ENCODE measurements at places on chromosomes 4 and X.

DNA sequence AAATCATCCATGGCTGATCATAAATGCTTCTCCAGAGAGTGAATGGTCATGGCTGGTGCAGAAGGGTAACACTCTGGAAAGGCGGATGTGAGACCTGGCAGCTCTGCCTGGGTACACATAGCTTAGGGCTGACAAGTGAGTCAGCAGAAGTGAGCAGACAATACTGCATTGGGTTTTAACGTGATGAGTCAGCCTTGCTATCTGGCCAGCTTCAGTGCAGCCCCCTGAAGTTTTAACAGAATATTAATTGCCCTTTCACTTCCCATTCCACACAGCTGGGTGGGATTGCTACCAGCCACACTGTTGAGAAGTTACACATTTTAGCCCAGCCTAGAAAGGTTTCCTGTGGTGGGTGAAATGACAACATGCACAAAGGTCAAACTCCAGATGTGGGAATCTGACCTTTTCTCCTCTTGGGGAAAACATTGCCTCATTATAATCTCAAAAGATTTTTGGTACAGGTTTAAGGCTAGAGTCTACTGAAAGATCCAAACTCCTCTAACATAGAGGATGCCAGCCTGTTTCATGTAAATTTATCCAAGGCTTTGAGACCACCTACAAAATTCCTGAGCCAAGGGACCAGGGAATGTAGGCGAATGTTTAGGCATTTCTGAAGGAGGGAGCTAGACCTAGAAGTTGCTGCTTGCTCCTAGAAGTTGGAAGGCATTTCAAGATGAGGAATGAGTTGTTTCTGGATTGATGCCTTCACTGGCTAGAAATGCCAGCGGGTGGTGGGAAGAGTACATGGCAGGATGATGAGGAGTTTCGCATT is 230.3 kb upstream of the PGRMC2 start:
- DNase-seq: no peak

DNA sequence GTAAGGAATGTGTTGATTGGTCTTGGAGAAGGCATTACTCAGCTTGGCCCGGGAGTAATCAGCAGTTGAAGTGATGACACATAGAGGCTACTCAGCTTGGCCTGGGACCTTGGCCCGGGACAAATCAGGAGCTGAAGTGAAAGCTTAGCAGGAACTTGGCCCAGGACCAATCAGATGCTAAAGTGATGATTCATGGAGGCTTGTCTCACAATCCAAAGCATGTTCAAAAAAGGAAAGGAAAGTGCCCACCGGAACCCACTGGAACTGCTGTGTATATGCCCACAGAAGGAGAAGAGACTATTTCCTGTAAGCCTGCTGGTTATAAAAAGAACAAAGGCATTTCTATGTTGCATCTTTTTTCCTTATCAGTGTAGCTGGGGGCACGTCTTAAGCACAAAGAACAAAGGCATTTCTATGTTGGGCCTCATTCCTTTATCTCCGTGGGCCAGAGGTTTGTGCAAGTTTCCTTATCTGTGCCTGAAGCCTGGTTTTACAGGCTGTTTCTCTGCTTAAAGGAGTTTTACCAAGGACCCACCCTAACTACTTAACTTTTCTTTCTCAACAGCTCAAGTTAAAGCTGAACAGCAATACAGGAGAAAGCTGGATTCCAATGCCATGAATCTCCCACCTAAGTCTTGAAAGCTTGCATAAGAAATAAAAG is 1176.7 kb downstream of the NLGN4X start:
- peak; percentile 0 for DNase-seq

GRCh38 chrX:19745077-19745476 is 142.3 kb downstream of the SH3KBP1 start:
- DNase-seq: no peak

DNA sequence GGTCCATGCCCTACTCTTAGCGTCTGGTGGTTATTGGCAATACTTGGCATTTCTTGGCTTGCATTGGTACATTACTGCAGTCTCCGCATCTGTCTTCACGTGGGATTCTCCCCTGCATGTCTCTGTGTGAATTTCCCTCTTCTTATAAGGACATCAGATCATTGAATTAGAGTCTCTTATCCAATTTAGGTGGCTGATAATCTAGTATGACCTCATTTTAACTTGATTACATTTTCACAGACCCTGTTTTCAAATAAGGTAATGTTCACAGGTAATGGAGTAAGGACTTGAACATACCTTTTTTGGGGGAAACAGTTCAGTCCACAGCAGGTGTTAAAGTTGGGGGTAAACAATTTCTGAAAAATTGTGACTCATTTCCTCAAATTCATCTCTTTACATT is 16.6 kb downstream of the KIAA0232 start:
- no peak for DNase-seq

DNA sequence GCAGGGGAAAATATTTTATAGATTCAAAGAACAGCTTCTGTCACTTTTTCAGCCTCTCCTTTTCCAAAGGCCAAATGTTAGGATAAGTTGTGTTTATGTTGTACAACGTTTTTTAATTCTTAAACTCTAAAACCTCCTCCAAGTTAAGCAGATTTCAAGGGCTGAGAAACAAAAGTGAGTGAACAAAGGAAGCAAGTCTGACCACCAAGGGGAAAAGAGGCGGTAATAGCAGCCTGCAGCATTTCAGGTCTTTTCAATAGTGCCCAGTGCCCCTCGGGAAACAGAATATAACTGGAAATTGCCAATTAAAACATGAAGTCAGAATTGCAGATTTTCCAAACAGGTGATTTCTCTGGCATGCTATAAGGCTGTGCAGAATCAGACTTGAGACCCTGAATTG is 510.0 kb upstream of the HTR2C start:
- no peak for DNase-seq

GRCh38 chr4:36064117-36064516 is 180.2 kb downstream of the ARAP2 start:
- DNase-seq: no peak

GRCh38 chr4:31104577-31104976 is 384.4 kb downstream of the PCDH7 start:
- no peak for DNase-seq

GRCh38 chr4:170990989-170991589 is 822.1 kb upstream of the GALNTL6 start:
- DNase-seq: no peak

GRCh38 chr4:98939892-98940298 is 11.0 kb upstream of the EIF4E start:
- DNase-seq: no peak

DNA sequence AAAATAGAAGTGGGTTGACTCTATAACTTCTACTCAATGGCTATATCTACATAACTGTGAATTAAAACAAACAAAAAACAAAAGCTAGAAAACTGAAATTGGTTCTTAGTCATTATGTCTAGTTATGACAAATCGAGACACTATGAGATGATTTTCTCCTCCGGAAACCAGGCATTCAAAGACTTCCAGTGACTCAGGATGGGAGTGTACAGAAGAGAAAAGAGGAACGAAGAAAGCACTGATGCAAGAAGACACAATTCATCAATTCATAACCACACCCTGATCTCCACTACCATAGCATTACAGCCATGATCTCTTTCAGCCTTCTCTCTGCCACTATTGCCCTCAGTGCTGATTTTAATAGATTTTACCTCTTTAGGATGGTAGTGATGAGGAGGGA is 253.6 kb downstream of the CBLL2 start:
- DNase-seq: no peak

DNA sequence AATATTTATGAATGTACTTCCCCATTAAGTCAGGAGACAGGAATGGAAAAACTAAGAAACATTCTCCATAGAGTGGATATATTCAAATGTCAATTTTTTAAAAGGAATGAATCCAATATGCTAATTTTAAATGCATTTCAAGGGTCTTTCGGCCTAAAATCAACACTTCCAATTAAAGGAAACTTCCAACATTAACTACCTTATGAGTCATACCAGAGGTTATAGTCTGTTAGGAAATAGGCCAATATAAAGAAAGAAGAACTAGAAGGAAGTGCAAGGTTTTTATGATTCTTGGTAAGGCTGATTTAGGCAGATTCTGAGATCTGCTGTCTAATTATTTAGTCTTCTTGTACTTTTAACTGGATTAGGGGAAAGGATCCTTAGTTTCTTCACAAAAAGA is 260.1 kb upstream of the EDNRA start:
- DNase-seq: no peak

GRCh38 chrX:30577362-30577991 is at the start of gene TASL:
Gene TASL (minus strand): TSS chrX:30577766. CDS start chrX:30560355, 17,411 bp downstream.
- DNase-seq: no peak

- DNase-seq: no peak
These were observed 38.5 kb upstream of the SHROOM4 start for GRCh38 chrX:50852524-50852923.

All from amygdala (tissue), 56 donors.